B cell (primary cell): ENCODE measurements at places on chromosomes 13 and 19.

DNA sequence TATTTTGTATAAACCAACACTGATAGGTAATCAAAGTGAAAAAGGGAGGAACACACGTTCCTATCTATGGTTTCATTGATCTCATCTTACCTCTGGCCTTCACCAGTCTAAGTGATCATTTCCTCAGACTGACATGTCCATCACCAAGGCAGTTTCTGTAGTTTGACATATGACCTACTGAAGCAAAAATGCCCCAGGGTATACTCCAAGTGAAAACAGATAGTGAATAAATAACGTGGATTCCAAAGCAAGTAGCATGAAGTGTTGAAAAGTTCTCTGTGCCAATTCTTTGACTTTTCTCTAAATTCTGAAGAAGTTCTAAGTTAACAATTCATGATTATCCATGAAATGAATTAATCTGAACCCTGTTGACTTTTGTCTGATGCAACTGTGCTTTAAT is 334.2 kb upstream of the SGCG start:
- no peak for DNase-seq

DNA sequence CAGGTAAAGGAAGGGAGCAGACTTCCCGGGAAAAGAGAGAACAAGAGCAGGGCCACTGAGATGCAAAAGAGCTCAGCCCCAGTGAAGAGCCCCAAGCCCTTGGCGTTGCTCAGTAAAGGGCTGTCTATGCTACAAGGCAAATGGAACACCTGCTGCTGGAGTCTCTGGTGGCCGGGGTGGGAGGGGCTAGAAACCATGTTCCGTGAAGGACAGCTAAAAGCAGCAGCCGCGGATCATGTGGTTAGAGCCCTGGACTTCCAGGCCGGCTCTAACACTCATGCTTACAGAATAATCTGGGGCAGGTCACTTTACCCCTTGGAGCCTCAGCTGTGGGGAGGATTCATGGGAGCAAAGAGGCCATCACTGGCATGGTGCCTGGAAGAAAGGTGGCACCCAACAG is 17.8 kb downstream of the POU2F2 start:
- peak; percentile 75 for DNase-seq

GRCh38 chr13:58032676-58033460 is 401.3 kb downstream of the PCDH17 start:
- DNase-seq, result no peak

GRCh38 chr13:36815062-36815461 is 4.0 kb upstream of the RFXAP start:
- peak; percentile 32 for DNase-seq

DNA sequence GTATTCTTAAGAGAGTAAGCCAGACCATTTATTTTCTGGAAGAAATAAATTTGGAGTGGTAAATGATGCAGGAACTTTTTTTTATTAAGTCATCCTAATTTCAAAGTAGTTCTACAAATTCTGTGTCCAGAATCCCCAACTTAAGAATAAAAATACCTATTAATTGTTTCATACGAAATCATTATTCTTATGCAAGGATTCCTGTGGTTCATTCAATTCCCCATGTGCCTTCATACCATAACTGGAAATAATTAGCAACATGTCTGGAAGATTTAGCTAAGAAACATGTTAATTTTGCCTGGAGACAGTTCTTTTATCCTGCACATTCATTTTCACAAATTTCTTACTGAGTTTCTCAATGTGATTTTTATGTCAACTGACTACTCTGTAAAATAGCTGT is 408.6 kb downstream of the PCDH9 start:
- DNase-seq, result no peak

GRCh38 chr19:5091018-5091683 is 122.2 kb downstream of the KDM4B start:
- no peak for DNase-seq

DNA sequence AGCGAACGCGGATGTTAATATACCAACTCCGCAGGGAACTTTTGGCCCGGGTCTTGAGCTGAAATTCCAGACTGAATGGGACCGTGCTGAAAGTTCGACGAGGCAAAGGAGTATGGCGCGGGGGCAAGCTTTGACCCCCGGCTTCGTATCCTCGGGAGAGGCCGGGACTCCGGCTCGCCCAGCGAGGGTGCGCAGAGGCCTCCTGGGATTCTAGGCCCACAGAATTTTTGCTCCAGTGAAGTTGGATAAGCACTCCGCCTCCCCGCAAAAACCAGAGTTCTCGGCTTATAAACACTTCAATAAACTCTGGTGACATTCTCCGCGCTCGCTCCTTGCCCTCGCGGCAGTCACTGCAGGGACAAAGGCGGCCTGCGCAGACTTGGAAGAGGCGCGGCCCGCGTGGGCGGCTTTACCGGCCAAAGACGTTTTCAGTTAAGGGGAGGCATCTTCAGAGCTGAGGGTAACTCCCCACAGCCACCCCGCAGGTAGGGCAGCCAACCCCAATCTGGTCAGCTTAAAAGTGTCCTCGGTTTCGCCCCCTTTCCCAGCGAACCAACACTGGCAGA is 112.6 kb downstream of the KCNRG start:
- DNase-seq, result peak; percentile 19

- peak; percentile 80 for DNase-seq
These were observed 9.0 kb downstream of the CAPN12 start for GRCh38 chr19:38735257-38735686.

GRCh38 chr13:50409220-50409619 is 394.0 kb downstream of the KCNRG start:
- DNase-seq, result no peak

DNA sequence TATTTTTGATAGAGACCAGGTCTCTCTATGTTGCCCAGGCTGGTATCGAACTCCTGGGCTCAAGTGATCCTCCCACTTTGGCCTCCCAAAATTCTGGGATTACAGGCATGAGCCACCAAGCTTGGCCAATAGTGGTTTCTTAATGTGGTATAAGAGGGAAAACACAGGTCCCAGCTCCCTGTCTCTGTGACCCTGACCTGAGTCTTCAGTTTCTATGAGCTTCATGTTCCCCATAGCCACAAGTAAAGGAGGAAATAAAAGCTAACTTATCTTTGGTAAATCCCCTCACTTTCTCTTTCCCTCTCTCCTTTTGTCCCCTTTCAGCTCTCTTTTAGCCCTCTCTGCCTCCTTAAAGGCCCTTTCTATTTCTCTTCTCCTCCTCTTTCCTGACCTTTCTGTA is 50.3 kb downstream of the ABCC4 start:
- no peak for DNase-seq

DNA sequence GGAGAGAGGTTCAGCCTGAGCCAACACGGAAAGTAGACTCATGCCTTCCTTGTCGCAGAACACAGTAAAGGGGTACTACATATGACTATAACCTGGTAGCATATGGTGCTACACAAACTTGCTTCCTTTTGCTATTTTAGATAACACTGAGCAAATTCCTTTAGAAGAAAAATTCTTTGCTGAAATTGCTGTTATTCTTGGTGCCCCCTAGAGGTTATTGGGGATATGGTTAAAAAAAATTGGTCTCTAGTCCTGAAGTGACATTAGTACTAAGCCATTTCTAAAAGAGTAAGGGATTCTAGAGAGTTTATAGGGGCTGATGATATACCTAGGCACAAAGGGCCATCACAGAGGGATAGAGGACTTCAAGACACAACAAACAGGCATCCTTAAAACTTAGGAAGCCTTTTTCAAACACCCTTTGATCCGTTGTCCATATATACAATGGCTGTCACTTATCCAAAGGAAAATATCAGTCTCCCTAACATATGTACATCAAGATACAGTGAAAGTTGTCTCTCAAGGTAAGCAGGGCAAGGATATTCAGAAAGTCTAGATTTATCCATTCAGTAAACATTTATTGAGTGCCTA is 13.9 kb upstream of the HS6ST3 start:
- no peak for DNase-seq

DNA sequence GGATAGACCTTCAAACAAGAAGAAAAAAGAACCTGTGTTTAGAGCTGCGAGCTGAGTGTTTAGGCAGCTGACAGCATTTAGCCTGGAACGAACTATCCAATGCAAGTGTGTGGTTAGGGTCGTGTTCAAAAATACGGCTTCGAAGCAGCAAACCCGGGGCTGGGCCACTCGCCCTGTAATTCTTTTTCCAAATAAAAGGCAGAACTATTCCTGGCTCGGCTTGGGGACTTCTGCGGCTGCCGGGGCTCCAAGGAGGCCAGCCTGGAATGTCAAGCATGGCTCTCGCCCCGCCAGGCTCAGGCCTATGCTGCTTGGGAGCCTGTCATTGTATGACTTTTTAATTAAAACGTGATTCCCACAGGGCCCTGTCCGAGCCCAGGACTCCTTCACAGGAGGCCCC is 51.7 kb upstream of the KLF2 start:
- DNase-seq, result no peak

DNA sequence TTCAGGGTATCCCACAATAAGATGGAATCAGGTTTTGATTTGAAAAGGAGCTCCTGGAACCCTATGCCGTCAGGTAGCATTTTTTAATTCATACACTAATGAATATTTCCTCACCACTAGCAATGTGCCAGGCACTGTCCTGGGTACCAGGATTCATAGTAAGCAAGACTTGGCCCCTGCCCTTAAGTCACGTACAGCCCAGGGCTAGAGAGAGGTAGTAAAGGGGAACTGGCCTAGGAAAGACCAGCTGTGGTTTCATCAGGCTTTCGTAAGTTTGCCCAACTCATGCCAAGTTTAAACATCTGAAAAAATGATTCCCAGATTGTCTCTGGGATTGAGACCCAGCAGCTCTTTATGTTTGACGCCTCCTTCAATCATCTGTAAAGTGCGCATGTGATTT is 45.9 kb upstream of the AMER2 start:
- DNase-seq, result no peak

GRCh38 chr19:5961969-5962945 is 15.7 kb downstream of the RANBP3 start:
- peak; percentile 45 for DNase-seq

- DNase-seq, result peak; percentile 18
These were observed 7.2 kb downstream of the ADGRE2 start for GRCh38 chr19:14770944-14771839.

DNA sequence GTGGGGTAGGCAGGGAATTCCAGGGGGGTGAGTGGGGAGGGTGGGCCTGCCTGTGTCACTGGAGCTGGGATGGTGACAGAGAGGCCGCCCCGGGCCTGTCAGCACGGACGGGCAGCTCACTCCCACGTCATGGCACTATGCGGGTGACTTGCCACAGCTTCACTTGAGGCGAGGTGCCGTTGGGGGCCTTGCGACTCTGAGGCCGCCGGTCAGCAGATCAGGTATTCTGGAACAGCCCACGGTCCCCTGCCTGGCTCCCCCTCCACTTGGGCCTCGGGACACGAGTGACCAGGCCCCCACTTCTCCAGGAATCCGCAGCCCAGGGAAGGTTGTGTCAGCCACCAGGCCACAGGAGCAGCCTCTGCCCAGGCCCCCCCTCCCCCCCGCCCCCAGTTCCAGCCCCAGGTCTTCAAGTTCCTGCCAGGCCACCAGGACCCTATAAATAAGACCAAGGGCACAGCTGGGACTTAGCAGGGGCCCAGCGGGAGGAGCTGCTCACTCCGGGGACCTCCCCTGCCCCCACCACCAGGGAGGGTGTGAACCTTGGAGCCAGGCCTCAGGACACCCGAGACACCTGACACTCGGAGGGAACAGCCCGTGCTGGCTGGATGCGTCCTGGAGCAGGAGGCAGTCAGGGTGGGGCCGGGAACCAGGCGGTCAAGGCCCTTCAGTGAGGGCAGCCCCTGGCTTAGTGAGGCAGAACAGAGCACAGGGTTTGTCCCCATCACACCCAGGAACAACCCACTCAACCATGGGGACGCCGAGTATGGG is 2.7 kb upstream of the MIDN start:
- peak; percentile 46 for DNase-seq

- DNase-seq, result no peak
These were observed 518.6 kb downstream of the SLITRK5 start for GRCh38 chr13:88189728-88190127.

- DNase-seq, result no peak
These were observed 23.4 kb downstream of the MBD3L2B start for GRCh38 chr19:6997679-6998445.

GRCh38 chr13:58806401-58806800 is 1174.9 kb downstream of the PCDH17 start:
- DNase-seq, result no peak

DNA sequence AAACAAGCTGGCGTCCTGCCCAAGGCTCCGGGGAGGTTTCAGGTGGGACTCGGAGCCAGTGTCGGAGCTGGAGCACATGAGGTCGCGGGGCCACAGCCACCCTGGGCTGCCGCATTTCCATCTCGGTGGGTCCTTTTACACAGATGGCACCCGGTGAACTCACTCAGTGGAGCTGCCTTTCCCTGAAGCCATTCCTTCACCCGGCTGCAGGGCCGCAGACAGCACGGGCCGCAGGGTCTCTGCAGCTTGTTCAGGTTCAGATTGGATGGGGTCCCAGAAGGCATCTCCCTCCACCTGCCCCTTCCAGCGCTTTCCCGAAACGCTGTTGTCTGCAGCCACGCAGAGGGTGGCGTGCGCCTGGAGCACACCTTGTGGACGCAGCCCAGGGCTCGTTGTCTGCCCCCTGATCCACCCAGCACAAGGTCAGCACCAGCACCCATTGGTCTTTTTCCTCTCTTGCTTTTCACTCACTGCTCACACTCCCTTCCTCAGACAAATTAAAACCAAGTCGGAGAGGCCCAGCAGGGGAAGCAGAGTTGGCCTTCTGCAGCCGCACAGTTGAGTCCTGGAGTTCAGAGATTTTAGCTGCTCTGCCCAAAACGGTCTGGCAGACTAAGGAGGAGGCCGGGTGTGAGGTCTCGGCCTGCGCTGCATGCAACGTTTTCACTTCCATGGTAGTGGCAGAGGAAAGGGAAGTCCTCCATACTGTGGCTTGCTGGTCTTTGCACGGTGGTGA is 18.1 kb downstream of the MCF2L start:
- no peak for DNase-seq

DNA sequence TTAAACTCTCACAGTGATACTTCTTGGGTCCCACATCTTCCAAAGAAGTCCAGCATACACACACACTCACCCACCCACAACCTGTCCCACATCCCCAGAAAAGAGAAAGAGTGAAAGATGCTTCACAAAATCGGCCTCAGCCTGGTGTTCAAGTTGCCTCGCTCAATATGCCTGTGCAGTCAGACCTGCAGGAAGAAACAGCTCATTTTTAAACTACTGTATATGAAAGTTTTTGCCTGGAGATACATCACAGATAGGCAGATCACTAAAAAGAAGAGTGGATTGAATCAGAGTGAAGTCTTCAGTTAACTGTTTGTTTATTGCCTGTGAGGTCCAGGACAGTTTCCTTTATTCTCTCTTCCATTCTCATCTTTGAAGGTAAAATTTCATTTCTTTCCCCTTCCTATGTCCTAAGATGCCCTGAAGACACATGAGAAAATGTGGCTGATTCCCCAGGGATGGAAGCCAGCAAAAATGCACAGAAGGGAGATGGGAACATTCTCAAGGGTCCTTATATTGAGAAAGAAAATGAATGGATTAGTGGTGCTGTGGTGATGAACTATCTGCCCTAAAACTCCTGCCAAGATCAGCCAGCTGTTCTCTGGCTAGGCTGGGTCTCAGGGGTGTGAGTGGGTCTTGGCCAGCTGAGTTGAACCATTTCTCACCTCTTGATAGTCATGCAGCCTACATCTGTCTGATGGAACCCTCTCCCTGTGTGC is 259.0 kb downstream of the ITGBL1 start:
- DNase-seq, result no peak

- no peak for DNase-seq
These were observed 503.1 kb downstream of the FOXO1 start for GRCh38 chr13:40163066-40164000.
